Activated CD8-positive, alpha-beta memory T cell treated with anti-CD3 and anti-CD28 coated beads for 1 hour (primary cell): ENCODE measurements at places on chromosomes 3 and 15.

DNA sequence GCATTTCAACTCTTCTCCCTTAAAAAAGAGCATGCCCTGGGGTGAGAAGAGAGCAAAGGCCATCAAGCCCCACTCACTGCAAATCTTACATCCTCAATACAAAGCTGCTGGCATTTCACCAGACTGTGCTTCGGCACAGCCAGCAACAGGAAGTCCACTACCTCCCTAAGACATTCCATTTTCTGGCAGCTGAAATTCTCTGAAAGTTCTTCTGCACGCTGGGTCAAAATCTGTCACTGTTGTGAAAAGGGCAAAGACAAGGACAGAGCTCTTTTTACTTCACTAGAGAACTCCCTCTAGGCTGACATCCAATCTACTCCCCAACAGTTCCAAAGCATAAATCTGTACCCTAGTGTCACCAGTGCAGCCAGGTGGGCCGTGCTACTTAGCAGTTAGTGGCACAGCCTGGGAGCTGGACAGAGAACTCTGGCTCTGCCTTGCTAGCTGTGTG, 6.3 kb downstream of the MTMR10 start:
- no peak for DNase-seq

- no peak for DNase-seq
Measured at GRCh38 chr3:113259196-113259595, 47.8 kb downstream of the BOC start.

- no peak for DNase-seq
Measured at GRCh38 chr15:73414876-73415275, 28.1 kb upstream of the REC114 start.

DNA sequence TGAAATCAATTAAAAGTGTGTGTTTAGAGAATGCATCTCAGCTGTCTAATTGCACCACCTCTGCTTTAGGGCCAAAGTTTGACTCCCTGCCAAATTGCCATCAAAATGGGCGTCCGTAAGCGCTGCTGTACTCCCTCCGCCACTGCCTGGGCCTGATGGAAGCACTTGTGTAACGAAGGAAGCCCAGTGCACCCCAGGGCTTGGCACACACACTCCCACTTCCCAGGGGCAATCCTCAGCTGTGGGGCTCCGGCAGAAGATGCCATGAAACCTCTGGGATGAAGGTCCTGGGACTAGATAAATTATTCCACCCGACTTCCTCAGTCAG, 137.8 kb downstream of the RORA start:
- DNase-seq, result no peak

- DNase-seq, result no peak
Measured at GRCh38 chr3:54042259-54042823, 80.0 kb upstream of the CACNA2D3 start.

GRCh38 chr3:190701096-190701532, 161.4 kb downstream of the GMNC start:
- no peak for DNase-seq

- DNase-seq, result no peak
Measured at GRCh38 chr15:62035256-62035924, 24.9 kb downstream of the VPS13C start.

GRCh38 chr3:133540896-133541674, 32.4 kb upstream of the CDV3 start:
- DNase-seq, result no peak

GRCh38 chr15:101051291-101052030, 132.3 kb downstream of the LRRK1 start:
- no peak for DNase-seq

DNA sequence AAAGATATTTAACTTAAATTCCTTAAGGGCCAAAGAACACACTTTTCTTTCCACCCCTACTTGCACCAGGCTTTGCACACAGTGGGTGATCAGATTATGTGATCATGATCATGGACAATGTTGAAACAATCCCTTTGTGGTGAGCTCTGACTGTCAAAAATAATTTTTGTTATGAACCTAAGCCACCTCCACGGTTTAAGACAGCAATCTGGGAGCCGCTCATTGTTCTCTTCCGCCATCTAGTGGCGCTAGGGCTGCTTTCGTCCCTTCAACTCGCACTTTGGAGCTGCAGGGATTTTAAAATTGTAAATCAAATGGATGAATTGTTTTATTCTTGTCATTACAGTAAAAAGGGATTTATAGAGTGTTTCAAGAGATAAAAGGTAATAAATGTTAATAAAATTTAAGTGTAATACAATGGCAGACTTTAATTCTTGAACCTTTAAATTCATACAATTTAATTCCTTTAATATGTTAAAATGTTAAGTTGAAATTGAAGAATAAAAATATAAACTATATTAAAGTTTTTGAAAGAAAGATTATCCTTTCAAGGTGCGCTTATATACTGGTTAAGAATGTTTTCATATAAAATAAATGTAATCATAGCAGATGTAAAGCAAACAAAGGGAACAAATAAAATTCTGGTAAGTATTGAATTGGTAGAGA, 45.3 kb upstream of the ARL6 start:
- peak; percentile 6 for DNase-seq

DNA sequence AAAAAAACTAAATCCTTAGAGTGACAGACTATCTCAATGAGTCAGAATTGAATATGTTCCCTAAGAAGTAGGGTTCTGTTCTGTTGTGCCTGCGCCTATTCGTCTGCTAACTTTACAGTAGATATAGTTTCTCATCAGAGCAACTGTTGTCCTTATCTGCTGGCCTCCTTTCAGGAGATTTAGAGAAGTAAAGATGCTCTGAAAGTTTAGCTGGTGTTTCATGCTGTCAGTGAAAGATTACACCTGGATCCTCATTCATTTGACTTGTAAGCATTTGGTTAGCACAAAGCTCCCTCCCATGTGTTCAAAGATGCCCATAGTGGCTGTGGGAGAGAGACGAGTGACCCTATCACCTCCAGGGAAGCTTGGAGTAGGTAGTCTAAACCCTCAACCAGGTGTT, 35.0 kb downstream of the SUCNR1 start:
- no peak for DNase-seq

DNA sequence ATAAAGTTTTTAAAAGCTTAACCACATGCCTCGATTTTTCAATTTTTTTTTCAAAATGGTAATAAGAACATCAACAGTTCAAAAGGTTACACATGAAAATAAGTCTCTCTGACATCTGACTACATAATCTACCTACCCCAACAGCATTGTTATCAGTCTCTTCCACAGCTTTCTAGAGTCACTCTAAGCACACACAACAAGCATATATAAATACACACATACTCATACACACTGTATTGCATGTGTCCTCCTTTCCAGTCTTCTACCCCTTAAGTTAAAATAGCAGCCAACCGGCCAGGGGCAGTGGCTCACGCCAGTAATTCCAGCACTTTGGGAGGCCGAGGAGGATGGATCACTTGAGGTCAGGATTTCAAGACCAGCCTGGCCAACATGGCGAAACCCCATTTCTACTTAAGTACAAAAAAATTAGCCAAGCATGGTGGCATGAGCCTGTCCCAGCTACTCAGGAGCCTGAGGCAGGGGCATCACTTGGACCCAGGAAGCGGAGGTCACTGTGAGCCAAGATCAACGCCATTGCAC, 12.2 kb downstream of the TBL1XR1 start:
- DNase-seq, result no peak

- no peak for DNase-seq
Measured at GRCh38 chr15:77852241-77853007, 219.7 kb upstream of the LINGO1 start.

GRCh38 chr15:75203908-75204263, 2.2 kb downstream of the C15orf39 start:
- no peak for DNase-seq

DNA sequence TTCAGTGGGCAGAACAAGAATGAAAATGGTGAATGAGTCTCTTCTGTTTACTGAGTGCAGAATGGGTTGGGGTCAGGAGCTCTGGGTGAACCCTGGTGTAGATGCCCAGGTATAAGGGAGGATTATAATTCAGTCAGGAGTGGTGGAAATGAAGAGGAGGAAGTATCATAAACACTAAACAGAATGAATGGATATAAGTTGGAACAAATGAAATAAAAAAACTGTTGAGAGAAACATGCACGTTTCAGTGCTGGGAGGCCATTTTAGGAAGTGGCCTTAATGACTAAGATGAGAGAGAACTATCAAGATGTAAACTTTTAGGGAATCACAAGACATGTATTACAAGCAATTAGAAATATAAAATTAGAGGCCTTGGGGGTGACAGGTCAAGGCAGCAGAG, 32.8 kb upstream of the LEKR1 start:
- no peak for DNase-seq

DNA sequence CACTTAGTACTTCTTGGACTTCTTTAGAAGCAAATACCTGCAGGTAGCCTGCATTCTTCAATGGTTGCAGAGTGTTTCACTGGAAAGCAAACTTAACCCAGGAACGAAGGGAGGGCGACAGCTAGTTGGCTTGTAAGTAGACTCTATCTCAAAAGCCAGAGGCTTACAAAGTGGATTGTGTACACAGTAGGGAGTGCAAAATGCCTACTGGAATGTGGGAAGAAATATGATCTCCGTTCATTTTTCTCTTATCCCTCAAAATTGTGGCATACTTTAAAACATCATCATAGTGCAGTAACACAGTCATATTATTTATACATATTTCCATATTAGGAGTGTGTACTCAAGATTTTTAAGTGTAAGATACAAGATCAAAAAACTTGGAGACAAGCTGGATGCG, 155.7 kb downstream of the LIPC start:
- DNase-seq, result no peak

GRCh38 chr15:63487076-63487757, 17.2 kb upstream of the USP3 start:
- peak; percentile 85 for DNase-seq

DNA sequence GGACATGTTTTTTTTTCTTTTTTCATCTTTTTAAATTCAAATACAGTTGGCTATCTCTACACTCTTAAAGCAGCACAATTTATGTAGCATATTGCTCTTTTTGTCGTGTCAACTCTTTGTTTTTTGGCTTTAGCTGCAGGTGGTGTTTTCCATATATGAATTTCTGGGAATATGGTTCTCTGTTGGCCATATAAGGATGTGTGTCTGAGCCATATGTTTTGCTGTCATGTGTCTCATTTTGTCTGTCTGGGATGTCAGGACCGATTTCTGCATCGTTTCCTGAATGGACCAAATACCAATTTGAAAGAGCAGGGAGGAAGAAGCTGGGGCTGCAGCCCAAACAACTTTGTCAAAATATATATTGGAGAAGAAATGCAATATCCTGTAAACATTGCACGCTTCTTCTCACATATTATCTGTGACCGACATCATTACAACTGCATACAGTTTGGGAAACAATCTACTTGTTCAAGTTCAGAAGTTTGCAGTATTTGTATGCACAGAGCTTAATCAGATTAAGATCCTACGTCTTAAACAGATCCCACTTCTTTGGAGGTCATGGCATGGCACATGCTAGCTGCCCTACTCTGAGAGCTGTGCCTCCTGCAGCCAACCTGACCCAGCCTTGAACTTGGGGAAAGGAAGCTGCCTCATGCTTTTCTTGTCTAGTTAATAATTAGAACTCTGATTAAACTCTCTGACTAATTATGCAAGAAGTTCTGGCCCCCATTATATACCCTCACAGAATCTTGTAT, 4.0 kb upstream of the SATB1 start:
- DNase-seq, result no peak
